K562 (cell line): ENCODE measurements at places on chromosomes 13 and 19. TPM values are rescaled to one million over a fixed set of nuclear protein-coding genes. Genes with fewer than 3 reads are reported as not detected.
A peak's percentile ranks its signal among the peaks of the same experiment; 100 is the strongest.

DNA sequence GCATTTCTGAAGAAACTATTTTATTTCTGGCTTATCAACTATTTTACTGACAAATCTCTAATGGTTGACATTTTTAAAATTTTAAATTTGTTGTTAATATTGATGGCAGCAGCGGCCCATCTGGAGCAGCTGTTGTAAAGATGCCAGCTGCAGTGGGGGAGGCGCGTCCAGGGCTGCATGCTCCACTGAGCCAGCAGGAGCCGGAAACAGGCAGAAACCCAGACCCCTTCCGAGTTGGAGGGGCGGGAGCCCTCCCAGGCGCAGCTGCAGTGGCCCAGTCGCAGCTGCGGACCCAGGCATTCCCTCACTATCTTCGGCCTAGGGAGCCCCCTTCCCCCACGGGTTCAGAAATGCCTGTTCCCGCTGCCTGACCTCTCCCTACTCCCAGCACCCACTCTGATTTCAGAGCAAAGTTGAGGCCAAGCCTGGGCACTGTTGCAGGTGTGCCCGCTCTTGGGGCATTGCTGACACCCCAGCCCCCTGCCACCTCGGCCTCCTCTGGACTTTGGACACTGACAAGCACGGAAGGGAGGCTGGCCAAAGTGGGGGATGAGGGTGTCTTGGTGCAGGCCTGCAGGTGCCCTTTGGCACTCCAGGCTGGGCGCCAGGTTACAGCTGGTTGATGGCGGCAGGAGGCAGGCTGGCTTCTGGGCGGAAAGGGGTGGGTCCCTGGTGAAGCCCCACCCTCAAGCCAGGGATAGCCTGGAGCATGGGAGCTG lies 69.2 kb downstream of the PIBF1 start:
- no peak overlapping the region for H3K27ac ChIP-seq
- no peak for DNase-seq
- peaks cover 3% of the 10 kb centered on the region for H3K4me1 ChIP-seq
- peaks cover 33% of the 10 kb centered on the region; the same call in 2 of the 3 replicates for H3K36me3 ChIP-seq
- no peak overlapping the region for H3K4me3 ChIP-seq
- no peaks in the 10 kb centered on the region for H3K27me3 ChIP-seq

DNA sequence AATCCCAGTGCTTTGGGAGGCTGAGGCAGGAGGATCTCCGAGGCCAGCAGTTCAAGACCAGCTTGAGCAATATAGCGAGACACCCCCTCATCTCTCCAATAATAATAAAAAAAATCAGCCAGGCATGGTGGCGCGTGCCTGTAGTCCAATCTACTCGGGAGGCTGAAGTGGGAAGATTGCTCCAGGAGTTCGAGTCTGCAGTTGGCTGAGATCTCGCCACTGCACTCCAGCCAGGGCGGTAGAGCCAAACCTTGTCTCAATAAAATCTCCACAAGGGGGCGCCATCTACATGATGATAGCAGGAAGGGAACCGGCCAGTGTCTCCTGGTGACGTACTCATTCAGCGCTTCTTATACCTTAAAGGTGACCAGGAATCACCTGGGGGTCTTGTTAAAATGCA lies 13.6 kb upstream of the C5AR1 start:
- no peak overlapping the region for H3K27ac ChIP-seq
- H3K4me3 ChIP-seq, result no peak overlapping the region
- no peaks in the 10 kb centered on the region; the same call in 2 of the 3 replicates for H3K4me1 ChIP-seq
- DNase-seq, result peak; percentile 79

GRCh38 chr19:41937525-41938468 lies 9.5 kb upstream of the ERFL start:
- no peak overlapping the region for H3K4me3 ChIP-seq
- DNase-seq, result no peak
- H3K27ac ChIP-seq, result no peak overlapping the region

- no peak overlapping the region for H3K4me3 ChIP-seq
- H3K4me1 ChIP-seq, result no peaks in the 10 kb centered on the region
- no peaks in the 10 kb centered on the region for H3K27me3 ChIP-seq
- no peak overlapping the region for H3K27ac ChIP-seq
- no peak for DNase-seq
- H3K36me3 ChIP-seq, result no peaks in the 10 kb centered on the region
These were observed 7.0 kb downstream of the LPAR6 start for GRCh38 chr13:48405875-48406274.

GRCh38 chr19:17339088-17339741 lies 1.9 kb downstream of the GTPBP3 start:
- peaks cover 24% of the 10 kb centered on the region; the same call in 1 of the 3 replicates for H3K36me3 ChIP-seq
- H3K4me3 ChIP-seq, result no peak overlapping the region

DNA sequence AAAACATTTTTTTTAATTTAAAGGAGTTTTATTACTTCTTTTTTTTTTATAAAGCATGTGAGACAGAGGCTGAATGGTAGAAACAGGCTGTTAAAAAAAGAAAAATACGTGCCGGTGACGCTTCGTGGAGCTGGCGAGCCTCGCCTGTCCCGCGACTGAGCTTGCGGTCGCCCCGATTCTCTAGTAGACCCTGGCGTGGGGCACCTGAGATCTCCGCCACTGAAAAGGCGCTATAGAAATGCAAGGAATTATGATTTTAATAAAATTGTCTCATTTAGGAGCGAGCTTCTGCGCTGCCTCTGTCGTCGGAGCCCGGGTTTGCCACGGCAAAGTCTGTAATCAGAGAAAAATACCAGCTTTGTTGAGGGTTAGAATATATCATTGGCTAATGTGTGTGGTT lies 18.4 kb downstream of the NFIX start:
- no peaks in the 10 kb centered on the region for H3K27me3 ChIP-seq
- H3K4me3 ChIP-seq, result no peak overlapping the region
- no peaks in the 10 kb centered on the region; the same call in 1 of the 3 replicates for H3K36me3 ChIP-seq
- peaks cover 40% of the 10 kb centered on the region for H3K4me1 ChIP-seq

GRCh38 chr19:49136771-49137171 lies 17.4 kb downstream of the PPFIA3 start:
- H3K27ac ChIP-seq, result no peak overlapping the region
- H3K4me1 ChIP-seq, result peaks cover 51% of the 10 kb centered on the region
- no peak for DNase-seq
- H3K4me3 ChIP-seq, result no peak overlapping the region
- peaks cover 46% of the 10 kb centered on the region; the same call in 2 of the 3 replicates for H3K36me3 ChIP-seq

- H3K36me3 ChIP-seq, result no peaks in the 10 kb centered on the region
- H3K4me1 ChIP-seq, result peaks cover 61% of the 10 kb centered on the region
- no peaks in the 10 kb centered on the region for H3K27me3 ChIP-seq
- peak within 1 kb of the TSS; percentile 71 for H3K4me3 ChIP-seq
These were observed at the start of gene TNFAIP8L1 for GRCh38 chr19:4638828-4639530. Gene TNFAIP8L1 (plus strand): TSS chr19:4639516. CDS start chr19:4651870, 12,354 bp downstream.

DNA sequence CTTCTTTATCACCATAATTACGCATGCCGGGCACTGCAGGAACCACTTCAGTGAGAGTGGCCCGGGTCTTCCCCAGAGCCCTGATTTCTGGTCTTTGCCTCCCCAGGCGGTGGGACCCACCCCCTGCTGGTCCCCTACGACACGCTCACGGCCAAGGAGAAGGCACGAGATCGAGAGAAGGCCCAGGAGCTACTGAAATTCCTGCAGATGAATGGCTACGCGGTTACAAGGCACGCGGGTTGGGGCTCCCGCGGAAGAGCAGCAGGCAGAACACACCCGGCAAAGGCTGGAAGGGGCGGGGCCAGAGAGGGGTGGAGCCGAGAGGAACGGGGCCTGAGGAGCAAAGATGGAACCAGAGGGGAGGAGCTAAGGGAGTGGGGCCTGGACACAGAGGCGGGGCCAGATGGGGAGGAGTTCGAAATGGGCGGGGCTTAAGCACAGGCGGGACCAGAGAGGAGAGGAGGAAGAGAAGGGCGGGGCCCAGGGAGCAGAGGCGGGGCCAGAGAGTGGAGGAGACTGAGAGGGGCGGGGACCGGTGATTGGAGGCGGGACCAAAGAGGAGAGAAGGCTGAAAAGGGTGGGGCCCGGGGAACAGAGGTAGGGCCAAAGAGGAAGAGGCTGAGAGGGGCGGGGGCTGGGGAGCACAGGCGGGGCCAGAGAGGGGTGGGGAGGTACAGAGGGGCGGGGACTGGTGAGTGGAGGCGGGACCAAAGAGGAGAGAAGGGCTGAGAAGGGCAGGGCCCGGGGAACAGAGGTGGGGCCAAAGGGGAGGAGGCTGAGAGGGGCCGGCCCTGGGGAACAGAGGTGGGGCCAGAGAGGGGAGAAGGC lies 73.4 kb downstream of the RYR1 start:
- DNase-seq, result peak; percentile 99
- peak overlapping the region; percentile 43 for H3K27ac ChIP-seq
- H3K36me3 ChIP-seq, result peaks cover 27% of the 10 kb centered on the region; the same call in 1 of the 3 replicates
- peak overlapping the region; percentile 3; the same call in 1 of the 2 replicates for H3K4me3 ChIP-seq
- no peaks in the 10 kb centered on the region for H3K27me3 ChIP-seq

- no peaks in the 10 kb centered on the region for H3K36me3 ChIP-seq
- H3K27ac ChIP-seq, result no peak overlapping the region
- H3K27me3 ChIP-seq, result no peaks in the 10 kb centered on the region
These were observed 2428.4 kb downstream of the PCDH9 start for GRCh38 chr13:64801768-64802167.

- H3K4me1 ChIP-seq, result peaks cover 4% of the 10 kb centered on the region
- H3K27me3 ChIP-seq, result no peaks in the 10 kb centered on the region
- H3K36me3 ChIP-seq, result peaks cover 93% of the 10 kb centered on the region
- H3K4me3 ChIP-seq, result no peak overlapping the region
- H3K27ac ChIP-seq, result peak overlapping the region; percentile 62; the same call in 2 of the 3 replicates
- DNase-seq, result no peak
These were observed 11.8 kb downstream of the CHAF1A start for GRCh38 chr19:4414144-4414799.

DNA sequence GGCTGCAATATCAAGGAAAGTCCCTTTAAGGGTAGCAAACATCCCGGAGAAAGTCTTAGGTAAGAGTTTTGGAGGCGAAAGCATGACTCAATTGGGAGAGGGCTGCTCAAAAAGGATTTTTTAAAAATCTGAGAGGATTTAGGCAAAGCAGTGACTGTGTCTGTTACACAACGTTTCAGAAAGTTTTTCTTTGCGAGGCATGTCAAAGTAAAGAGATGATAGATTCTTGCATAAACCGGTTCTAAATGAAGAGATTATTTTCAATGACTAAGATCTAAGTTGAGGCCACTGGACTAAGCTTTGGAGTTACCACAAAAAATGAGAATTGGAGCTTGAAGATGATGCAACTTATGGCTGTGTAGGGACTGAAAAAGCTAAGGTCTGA lies 43.7 kb upstream of the ENOX1 start:
- H3K4me3 ChIP-seq, result no peak overlapping the region
- H3K36me3 ChIP-seq, result no peaks in the 10 kb centered on the region
- no peaks in the 10 kb centered on the region for H3K4me1 ChIP-seq
- DNase-seq, result no peak

DNA sequence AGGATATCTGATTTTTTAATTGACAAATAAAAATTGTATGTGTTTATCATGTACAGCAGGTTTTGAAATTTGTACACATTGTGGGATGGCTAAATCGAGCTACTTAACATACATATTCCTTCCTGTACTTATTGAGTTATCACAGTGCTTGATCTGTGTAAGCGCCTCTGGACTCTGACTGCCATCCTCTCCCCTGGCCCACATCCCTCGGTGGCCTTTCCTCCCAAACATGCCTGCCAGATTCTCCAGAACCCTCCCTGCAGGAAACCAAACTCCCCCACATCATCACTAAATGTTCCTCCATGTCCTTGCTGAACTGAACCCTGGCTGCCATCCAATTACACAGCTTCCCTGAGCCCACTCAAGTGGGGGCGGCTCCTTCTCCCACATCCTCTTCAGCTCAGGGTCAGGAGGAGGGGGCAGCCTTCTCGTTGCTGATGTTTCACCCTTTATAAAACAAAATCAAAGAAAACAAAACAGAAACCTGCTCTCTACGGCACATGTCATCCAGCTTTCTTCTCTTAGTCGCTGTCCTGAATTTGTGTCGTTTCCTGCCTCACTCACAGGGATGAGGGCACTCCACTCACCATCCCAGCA lies 97.1 kb upstream of the SPATA13 start:
- no peaks in the 10 kb centered on the region for H3K27me3 ChIP-seq
- DNase-seq, result no peak
- H3K27ac ChIP-seq, result no peak overlapping the region
- no peak overlapping the region for H3K4me3 ChIP-seq
- no peaks in the 10 kb centered on the region for H3K36me3 ChIP-seq
- no peaks in the 10 kb centered on the region for H3K4me1 ChIP-seq

DNA sequence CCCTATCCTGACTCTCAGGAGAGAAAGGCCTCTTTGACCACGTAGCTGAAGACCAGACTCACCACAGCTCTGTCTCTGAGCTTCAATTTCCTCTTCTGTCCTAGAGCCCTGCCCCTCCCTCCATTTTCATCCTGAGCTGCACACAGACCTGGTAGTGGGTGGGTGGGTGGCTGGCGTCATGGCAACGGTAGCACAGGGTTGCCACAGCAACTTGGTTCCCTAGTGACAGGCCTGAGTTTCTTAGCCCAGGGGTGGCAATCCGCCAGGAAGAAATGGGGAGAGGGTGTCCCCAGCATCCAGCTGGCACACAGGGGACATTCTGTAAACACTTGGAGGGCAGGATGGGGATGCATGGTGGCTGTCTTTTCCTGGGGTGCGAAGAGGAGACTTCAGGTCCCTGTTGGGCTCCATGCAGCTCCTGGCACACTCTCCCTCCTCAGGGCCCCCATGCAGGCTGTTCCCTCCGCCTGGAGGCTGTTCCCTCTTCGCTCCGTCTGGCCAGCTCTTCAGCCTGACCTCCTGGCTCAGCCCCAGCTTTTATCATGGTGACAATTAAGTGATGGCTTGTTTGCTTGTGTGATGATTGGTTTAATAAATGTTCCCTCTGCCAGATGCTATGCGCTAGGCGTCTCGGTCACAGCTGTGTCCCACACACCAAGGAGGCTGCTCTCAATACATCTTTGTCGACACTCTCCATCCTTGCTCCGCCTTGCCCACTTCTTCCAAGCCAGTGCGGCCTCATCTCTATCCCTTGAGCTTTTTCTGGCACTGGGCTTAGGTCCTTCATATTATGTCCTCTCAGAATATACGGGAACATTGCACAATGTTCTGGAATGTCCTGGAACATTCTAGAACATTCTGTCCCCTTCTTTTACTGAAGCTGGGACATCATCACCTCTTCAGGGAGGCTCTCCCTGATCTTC lies 7.4 kb upstream of the KLHL26 start:
- H3K36me3 ChIP-seq, result no peaks in the 10 kb centered on the region
- peaks cover 51% of the 10 kb centered on the region for H3K27me3 ChIP-seq
- peaks cover 3% of the 10 kb centered on the region for H3K4me1 ChIP-seq
- H3K27ac ChIP-seq, result no peak overlapping the region
- no peak overlapping the region for H3K4me3 ChIP-seq

GRCh38 chr19:50020481-50020880 lies 4.7 kb downstream of the VRK3 start:
- no peak for DNase-seq
- peaks cover 11% of the 10 kb centered on the region for H3K4me1 ChIP-seq
- no peak overlapping the region; the same call in 2 of the 3 replicates for H3K27ac ChIP-seq
- H3K36me3 ChIP-seq, result peaks cover 42% of the 10 kb centered on the region
- no peaks in the 10 kb centered on the region for H3K27me3 ChIP-seq
- no peak overlapping the region for H3K4me3 ChIP-seq

The OR10H1 gene
- not detected in 2 replicates for total RNA-seq

The ZNF283 gene
- 10.3 and 10.7 TPM in 2 replicates for total RNA-seq

The USHBP1 gene
- total RNA-seq, result 0.16 TPM in 1 of 2 replicates, not detected in the other

The SMIM24 gene
- total RNA-seq, result 1.1 and 1.4 TPM in 2 replicates

The LMTK3 gene
- 10.2 and 12.3 TPM in 2 replicates for total RNA-seq

The SERP2 gene
- not detected in 2 replicates for total RNA-seq
